Activated T-cell treated with anti-CD3 and anti-CD28 coated beads, Interleukin-2, amount 50 U/mL, for 72 hours (primary cell): ENCODE measurements at places on chromosomes 3 and 15. TPM values are rescaled to one million over a fixed set of nuclear protein-coding genes. Genes with fewer than 3 reads are reported as not detected.

DNA sequence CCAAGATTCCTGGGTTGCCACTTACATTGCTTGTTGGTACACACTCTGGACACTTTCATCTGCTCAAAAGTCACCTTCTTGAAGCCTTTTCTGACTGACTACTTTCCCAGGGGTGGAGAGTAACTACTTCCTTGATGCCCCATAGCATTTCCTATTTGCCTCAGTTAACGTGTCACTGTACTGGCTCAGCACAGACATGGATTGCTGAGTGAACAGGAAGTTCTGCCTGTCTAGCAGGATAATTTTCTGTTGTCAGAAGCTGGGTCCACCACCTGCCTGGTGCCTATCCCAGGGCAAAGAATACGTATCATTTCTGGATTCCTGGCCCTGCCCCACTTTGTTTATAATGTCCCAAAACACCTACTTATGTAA, 15.3 kb upstream of the ABHD17C start:
- no peak for DNase-seq

- DNase-seq: no peak
Observed at GRCh38 chr3:16013568-16013967, 160.9 kb upstream of the GALNT15 start.

DNA sequence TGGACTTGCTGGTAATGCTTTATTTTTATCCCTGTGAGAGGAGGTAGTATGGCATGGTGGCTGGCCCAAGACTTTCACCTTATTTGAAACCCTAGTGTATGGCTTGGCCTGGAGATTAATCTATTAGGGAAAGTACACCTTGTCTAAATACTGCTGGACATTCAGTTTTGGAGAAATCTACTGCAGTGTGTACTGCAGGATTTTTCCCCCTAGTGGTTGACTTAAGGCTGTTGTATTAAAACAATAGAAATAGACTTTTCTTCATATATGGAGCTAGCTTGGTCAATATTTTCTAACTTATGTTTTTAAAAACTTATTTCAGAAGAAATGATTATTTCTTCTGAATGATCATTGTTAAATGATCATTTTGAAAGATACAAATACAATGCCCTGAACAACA, 13.9 kb upstream of the SLITRK3 start:
- DNase-seq: no peak

The ARL6IP5 gene
- 106 TPM for total RNA-seq

The MYL3 gene
- not detected for total RNA-seq

The MCTP2 gene
- 49.9 TPM for total RNA-seq

DNA sequence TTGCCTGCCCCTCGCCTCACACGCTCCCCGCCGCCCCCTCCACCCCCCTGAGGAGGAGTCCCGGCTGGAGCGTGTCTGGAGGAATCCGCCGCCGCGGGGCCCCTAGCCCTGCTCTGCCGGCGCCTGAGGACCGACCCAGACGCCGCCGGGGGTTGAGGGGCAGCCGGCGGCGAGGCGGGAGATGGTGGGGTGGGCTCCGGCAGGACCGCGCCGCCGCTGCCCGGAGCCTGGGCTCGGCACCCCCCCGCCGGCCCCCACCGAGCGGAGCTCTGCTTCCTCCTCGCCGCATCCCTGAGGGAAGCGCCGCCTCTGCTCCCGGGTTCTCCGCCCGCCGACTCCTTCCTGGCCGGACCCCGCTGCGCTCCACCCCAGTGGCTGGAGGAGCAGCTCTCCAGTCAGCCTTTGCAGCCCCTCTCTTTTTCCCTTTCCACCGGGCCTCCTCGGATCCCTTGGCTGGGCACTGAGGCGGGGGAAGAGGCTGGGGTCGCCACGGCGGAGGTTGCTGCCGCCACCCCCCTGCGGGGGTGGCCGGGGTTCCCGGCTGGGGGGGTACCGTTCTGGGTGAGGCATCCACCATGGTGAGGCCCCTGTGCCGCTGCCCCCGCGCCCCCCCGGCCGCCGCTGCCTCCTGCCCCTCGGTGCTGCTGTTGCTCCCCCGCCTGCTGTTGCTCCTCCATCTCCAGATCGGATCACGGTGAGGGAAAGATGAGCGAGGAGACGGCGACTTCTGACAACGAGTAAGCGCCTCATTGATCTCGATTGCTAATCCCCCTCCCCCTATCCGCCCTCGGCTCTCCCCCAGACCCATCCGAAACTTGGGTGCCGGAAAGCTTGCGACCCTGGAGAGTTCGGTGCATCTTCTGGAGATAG, at the start of gene SPRED1:
Gene SPRED1 (plus strand): TSS at position 356 of the 870 bp plus-strand sequence. CDS start 350 bp downstream, at position 706.
- peak; percentile 36 for DNase-seq

- peak; percentile 3 for DNase-seq
Observed at GRCh38 chr3:185677146-185677829, 91.2 kb downstream of the SENP2 start.

The SLC12A1 gene
- total RNA-seq: not detected

The RTP1 gene
- total RNA-seq: not detected

The PDZRN3 gene
- not detected for total RNA-seq

- no peak for DNase-seq
Observed at GRCh38 chr3:72234391-72234790, 449.4 kb upstream of the PROK2 start.
